ENCODE measurements at places on chromosomes 4 and X.

DNA sequence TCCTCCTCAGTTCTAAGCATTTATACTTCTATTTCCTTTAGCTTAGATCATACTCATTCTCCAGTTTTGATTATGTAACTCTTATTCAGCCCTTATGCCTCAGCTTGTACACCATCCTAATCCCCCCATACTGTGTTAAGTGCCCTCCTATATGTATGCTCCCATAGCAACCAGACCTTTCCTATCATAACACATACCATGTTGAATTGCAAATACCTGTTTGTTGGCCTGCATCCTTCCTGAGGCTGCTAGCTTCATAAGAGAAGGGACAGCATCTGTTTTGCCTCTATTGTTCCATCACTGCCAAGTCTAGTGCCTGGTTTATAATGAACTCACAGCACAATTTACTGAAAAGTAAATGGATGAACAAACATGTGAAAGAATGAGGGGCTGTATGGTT is 443.7 kb downstream of the CENPC start:
- DNase-seq, result no peak

GRCh38 chr4:69833251-69833650 is 26.7 kb downstream of the SULT1E1 start:
- no peak for DNase-seq

DNA sequence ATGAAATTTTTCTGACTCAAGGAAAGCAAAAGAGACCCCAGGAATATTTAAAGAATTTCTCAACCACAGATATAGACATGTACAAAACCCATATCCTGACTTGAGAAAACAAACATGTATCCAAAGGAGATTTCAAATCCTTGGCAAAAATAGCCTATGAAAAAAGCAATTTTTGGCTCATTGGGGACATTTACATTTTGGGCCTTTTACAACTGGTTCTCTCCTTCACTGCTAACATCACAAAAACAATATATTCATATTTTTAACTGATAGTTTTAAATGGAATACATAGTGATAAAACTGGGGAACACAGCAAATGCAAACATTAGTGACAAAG is 65.0 kb downstream of the SH3RF1 start:
- DNase-seq, result no peak

GRCh38 chr4:129738175-129738574 is 642.2 kb downstream of the C4orf33 start:
- no peak for DNase-seq

DNA sequence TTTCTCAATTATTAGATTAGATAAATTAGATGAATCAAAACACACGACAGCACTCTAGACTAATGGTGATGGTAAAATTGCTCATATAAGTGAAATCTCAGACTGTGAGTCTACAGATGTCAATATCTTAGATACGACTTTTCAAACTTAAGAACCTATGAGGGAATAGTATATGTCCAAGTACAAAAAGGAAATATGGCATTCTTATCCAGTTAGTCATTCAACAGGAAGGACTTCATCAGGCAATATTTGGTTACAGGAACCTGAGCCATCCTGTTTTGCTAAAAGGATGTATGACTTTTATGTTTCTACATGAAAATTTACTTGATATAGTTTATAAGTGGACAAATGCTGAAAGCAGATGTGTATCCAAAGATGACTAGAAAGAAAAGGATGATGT is 107.0 kb downstream of the CT47B1 start:
- no peak for DNase-seq

GRCh38 chrX:97524997-97525396 is 641.3 kb downstream of the RPA4 start:
- DNase-seq, result no peak

DNA sequence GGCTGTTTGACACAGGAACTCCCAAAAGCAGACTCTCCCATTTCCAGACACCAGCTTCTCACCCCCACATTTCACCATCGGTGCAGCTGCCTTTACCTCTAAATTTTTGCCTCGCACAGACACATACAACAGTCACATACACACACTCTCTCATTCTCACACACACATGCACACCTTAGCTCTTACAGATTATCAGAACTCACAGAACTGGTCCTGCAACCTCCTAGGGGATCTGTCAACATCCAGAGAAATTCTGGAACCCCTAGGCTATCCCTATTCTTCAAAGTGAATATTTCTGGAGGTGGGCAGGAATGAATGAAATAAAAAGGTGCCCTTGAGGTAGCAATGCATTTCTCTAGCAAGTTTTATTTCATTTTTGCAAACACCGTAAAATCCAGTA is 4.1 kb downstream of the HS6ST2 start:
- no peak for DNase-seq

GRCh38 chrX:134658760-134659023 is 421 bp upstream of the PLAC1 start:
- no peak for DNase-seq

GRCh38 chrX:43876680-43877079 is 5.6 kb downstream of the MAOB start:
- no peak for DNase-seq

- no peak for DNase-seq
Measured at GRCh38 chr4:140876615-140877364, 120.6 kb upstream of the TBC1D9 start.
